ENCODE measurements at places on chromosomes 6 and 20. TPM values are rescaled to one million over a fixed set of nuclear protein-coding genes. Genes with fewer than 3 reads are reported as not detected.
A peak's percentile ranks its signal among the peaks of the same experiment; 100 is the strongest.

DNA sequence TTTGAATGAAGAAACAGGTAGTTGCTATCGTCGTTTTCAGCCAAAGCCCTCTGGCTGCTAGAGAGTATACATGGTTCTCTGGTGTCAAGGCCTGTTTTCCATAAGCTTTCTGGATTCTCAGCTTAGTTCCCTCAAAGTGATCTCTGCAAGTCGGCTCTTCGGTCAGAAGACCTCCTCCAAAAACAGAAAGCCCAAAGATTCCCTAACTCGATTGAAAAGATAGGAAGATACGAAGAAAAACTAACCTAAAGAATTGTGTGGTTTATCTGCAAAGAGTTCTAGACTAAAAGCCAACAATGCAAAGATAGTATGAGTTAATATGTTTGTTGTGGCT is 545 bp upstream of the ASCC3 start:
- H3K4me1 ChIP-seq, result peaks cover 30% of the 10 kb centered on the region
- peak overlapping the region; percentile 87 for H3K4me3 ChIP-seq
- no peaks in the 10 kb centered on the region for H3K27me3 ChIP-seq
- no peaks in the 10 kb centered on the region for H3K36me3 ChIP-seq

The MEI4 gene
- total RNA-seq, result not detected

The ZNF165 gene
- 4.3 TPM for total RNA-seq

The FHL5 gene
- total RNA-seq, result not detected

The SGK2 gene
- total RNA-seq, result 1.7 TPM

GRCh38 chr20:21693322-21693721 is 12.1 kb upstream of the PAX1 start:
- peaks cover 11% of the 10 kb centered on the region for H3K27me3 ChIP-seq
- H3K4me1 ChIP-seq, result no peaks in the 10 kb centered on the region
- no peak for DNase-seq

The ASIP gene
- not detected for total RNA-seq

DNA sequence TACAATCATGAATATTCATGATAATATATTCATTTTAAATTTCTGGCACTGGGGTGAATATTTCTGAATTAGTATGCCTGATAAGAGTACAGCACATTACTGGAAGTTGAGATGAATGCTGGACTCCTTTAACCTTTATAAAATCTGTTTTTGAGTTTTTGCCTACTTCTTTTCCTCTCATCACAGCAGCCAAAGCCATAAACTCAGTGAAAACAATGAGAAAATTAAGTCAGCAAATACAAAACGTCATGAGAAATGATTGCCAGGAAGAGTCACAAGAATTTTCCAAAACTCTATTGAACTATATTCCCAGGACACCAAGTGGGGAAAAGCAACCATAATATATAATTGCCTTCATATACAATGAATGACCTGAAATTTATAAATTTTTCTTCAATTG is 837.6 kb downstream of the TBC1D32 start:
- DNase-seq, result no peak
- no peaks in the 10 kb centered on the region for H3K4me1 ChIP-seq
- no peak overlapping the region for H3K4me3 ChIP-seq

- no peak for DNase-seq
- no peaks in the 10 kb centered on the region for H3K36me3 ChIP-seq
- no peak overlapping the region for H3K4me3 ChIP-seq
- peaks cover 2% of the 10 kb centered on the region for H3K27me3 ChIP-seq
- no peaks in the 10 kb centered on the region for H3K4me1 ChIP-seq
These were observed 177.8 kb downstream of the LY86 start for GRCh38 chr6:6766230-6766905.

The NRSN2 gene
- total RNA-seq, result 1.5 TPM

- H3K4me3 ChIP-seq, result no peak overlapping the region
- DNase-seq, result no peak
- H3K4me1 ChIP-seq, result no peaks in the 10 kb centered on the region
- no peak overlapping the region for H3K27ac ChIP-seq
- no peaks in the 10 kb centered on the region for H3K27me3 ChIP-seq
These were observed 434.1 kb upstream of the MMS22L start for GRCh38 chr6:97717086-97717485.

The OXT gene
- total RNA-seq, result not detected

DNA sequence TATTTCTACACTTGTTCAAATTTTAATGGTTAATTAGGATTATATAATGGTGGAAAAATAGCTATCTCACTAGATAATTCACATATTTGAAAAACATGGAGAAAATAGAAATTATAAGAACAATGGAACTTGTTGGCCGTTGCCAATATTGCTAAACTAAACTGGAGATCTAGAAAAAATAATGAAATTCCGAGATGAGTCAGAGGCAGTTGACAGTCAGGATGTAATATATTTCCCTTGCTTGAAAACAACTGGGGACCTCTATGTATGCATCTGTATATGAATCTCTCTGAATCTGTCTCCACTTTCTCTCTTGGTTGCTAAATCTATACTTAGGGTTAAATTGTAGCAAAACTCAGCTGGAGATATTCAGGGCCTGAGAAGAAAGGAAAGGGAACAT is 1108.2 kb upstream of the GJE1 start:
- no peaks in the 10 kb centered on the region for H3K27me3 ChIP-seq
- H3K27ac ChIP-seq, result no peak overlapping the region
- no peak for DNase-seq
- H3K36me3 ChIP-seq, result no peaks in the 10 kb centered on the region
- H3K4me1 ChIP-seq, result no peaks in the 10 kb centered on the region

GRCh38 chr20:59017493-59018231 is 1.6 kb upstream of the TUBB1 start:
- H3K27ac ChIP-seq, result no peak overlapping the region
- no peaks in the 10 kb centered on the region for H3K36me3 ChIP-seq
- no peaks in the 10 kb centered on the region for H3K27me3 ChIP-seq
- peaks cover 24% of the 10 kb centered on the region for H3K4me1 ChIP-seq
- H3K4me3 ChIP-seq, result no peak overlapping the region
- DNase-seq, result no peak

GRCh38 chr6:113219783-113220182 is 637.4 kb upstream of the MARCKS start:
- no peak for DNase-seq
- no peak overlapping the region for H3K4me3 ChIP-seq
- no peak overlapping the region for H3K27ac ChIP-seq
- H3K27me3 ChIP-seq, result no peaks in the 10 kb centered on the region

DNA sequence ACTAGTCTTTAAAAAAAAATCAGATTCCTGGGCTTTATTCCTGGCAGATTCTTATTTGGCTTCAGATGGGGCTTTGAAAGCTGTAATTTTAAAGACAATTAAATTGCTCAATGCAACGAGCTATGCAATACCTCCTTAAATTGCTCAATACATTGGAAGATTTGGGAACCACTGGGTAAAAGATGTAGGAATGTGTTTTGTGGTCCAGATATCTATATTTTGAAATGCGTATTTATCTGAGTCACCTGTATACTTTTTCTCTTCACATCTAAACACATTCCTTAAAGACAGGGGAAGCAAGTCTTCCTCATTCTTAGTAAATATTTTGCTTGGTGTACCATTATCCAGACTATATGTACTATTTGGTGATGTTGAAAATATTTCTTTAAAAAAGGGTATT is 29.6 kb upstream of the MAP7 start:
- no peaks in the 10 kb centered on the region for H3K4me1 ChIP-seq
- no peak overlapping the region for H3K4me3 ChIP-seq
- no peaks in the 10 kb centered on the region for H3K27me3 ChIP-seq
- no peak overlapping the region for H3K27ac ChIP-seq
- no peak for DNase-seq
- H3K36me3 ChIP-seq, result peaks cover 93% of the 10 kb centered on the region

DNA sequence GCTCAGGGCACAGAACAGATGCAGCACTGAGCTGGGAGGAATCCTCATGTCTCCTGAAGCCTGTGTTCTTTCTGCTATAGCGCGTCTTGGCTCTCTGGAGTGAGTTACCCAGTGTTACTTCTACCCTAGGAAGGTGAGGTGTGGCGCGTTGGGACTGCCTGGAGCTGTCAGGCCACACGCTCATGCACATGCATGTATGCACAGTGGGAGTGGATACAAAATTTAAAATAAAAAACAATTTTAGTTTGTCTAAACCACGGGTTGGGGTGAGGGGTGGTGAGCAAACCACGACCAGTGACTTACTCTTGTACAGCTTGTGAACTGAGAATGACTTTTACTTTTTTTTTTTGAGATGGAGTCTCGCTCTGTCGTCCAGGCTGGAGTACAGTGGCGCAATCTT is 298.6 kb upstream of the SUPT3H start:
- no peak overlapping the region for H3K4me3 ChIP-seq
- H3K27me3 ChIP-seq, result no peaks in the 10 kb centered on the region
- no peaks in the 10 kb centered on the region for H3K36me3 ChIP-seq
- DNase-seq, result no peak
- peaks cover 22% of the 10 kb centered on the region for H3K4me1 ChIP-seq

GRCh38 chr6:140380427-140381218 is 1006.2 kb upstream of the CITED2 start:
- no peaks in the 10 kb centered on the region for H3K4me1 ChIP-seq
- no peak overlapping the region for H3K27ac ChIP-seq
- no peak for DNase-seq
- H3K36me3 ChIP-seq, result no peaks in the 10 kb centered on the region

DNA sequence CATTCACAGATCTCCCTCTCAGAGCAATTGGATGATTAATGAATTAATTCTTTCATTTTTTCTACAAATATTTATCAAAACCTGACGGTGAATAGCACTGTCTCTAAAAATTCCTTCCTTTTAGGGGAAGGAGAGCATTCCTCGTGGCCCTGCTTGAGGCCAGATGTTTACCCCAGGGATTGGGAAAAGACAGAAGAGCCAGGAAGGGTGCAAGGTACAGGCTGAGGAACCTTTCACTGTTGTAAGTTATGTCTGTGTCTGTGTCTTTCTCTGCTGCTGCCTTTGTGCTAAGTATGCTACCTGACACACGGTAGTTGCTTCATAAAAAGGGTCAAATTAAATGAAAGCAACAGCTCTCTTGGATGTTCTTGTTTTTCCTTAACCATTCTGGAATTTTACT is 27.4 kb upstream of the CCN2 start:
- H3K4me1 ChIP-seq, result no peaks in the 10 kb centered on the region
- H3K27me3 ChIP-seq, result no peaks in the 10 kb centered on the region
- no peak for DNase-seq

DNA sequence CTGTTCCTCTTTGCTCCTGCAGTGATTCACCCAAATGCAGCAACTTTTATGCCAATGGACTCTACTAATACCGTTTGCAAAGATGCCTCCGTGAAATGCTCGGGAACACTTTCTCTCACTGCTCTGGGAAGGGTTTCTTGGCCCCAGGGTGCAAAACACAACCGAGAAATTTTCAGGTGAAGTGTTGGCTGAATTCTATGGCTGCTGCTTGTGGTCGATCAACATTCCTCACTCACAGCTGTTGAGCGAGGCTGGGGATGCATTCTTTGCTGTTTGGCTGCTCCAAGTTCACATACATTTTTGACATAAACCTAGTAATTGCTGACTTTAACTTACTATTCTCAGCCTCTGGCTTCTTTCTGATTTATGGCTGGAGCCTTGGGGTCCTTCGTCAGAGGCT is 342.0 kb upstream of the CHD6 start:
- no peak overlapping the region for H3K4me3 ChIP-seq
- no peaks in the 10 kb centered on the region for H3K27me3 ChIP-seq
- H3K4me1 ChIP-seq, result no peaks in the 10 kb centered on the region
- H3K36me3 ChIP-seq, result no peaks in the 10 kb centered on the region

DNA sequence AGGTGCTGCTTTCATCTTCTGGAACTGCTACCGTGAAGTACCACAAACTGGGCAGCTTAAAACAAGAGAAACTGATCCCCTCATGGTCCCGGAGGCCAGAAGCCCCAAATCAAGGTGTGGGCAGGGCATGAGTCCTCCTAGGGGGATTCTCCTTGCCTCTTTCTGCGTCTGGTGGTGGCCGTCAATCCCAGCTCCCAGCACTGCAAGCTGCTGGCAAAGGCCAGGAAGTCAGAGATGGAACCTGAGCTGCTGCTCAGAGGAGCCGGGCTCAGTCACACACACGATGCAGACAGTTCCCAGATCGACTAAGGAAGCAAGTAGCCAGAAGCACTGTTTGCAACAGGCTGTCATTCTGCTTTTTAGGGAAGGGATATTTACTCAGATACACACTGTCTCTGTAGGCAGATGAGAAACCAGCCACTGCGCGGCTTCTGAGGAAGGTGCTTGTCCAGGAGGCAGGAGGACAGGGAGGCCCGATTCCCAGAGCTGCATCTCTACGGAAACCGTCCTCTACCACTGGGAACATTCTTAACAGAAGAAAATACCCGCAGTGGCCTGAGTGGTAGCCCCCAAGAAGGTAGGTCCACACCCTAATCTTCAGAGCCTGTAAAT is 15.5 kb downstream of the BHLHE23 start:
- H3K4me1 ChIP-seq, result peaks cover 9% of the 10 kb centered on the region
- H3K36me3 ChIP-seq, result no peaks in the 10 kb centered on the region
- no peak for DNase-seq
- H3K27me3 ChIP-seq, result peaks cover 2% of the 10 kb centered on the region
- H3K27ac ChIP-seq, result no peak overlapping the region

The LTB gene
- total RNA-seq, result 493 TPM

DNA sequence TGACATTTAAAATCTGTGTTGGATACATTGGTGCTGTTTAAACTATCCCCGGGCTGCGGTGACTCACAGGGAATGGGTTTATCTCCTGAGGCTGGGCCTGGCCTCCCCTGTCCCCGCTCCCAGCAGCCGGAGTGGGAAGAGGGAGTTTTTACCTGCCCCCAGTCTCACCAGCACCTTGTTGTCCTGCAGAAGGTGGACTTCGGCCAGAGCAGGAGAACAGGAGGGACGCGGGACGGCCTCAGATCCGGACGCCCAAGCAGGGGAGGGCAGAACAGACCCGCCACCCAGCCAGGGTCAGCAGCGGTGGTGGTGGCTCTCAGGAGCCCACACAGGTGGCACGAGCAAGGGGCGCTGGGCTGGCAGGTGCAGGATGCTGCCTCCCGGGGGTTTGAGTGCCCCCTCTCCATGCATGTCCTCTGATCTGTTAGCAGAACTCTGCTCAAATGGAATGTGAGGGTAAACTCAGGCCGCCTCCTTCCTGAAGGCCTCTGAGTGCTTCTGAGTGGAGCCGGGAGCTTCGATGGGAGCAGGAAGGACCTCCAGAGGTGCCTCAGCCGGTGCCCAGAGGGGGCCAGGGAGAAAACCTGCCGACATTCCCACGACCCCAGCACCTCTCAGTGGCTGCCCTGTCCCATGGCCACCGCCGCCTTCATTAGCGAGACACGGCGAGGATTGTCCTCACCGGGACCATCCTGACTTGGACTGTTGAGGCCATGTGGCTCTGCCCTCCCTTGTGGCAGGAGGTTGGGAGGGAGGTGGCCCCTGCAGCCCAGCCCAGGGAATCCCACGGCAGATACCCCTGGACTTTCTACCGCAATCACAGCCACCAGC is 43.4 kb upstream of the MRGBP start:
- H3K27me3 ChIP-seq, result no peaks in the 10 kb centered on the region
- no peaks in the 10 kb centered on the region for H3K4me1 ChIP-seq
- no peak for DNase-seq

DNA sequence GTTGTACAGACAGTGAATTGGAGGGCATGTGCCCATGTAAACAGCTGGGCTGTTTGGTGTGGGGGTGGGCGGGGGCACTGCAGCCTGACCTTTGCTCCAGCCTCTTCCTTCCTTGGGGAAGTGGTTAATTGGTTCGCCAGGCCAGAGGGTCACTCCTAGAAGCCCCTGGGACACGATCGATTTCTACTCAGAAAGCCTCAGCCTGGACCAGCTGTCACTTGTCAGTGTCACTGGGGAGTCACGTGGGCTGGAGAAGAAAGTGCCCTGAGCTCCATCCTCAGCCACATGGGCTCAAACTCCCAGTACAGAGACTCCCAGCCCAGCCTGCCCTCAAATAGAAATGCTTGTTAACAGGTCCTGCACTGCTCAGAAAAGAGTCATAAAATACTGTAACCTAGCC is 423.8 kb upstream of the SULF2 start:
- no peaks in the 10 kb centered on the region for H3K27me3 ChIP-seq
- no peak for DNase-seq
- H3K4me3 ChIP-seq, result no peak overlapping the region
- H3K27ac ChIP-seq, result no peak overlapping the region
- H3K4me1 ChIP-seq, result no peaks in the 10 kb centered on the region
- no peaks in the 10 kb centered on the region for H3K36me3 ChIP-seq

The BCAS4 gene
- 8.0 TPM for total RNA-seq

The TMC2 gene
- total RNA-seq, result not detected
